ENCODE measurements at places on chromosomes 4 and X. TPM values are rescaled to one million over a fixed set of nuclear protein-coding genes. Genes with fewer than 3 reads are reported as not detected.

MTNR1A gene
- 0.13 TPM for total RNA-seq

SMARCA5 gene
- 35.3 TPM for total RNA-seq

GPRASP3 gene
- 5.2 TPM for total RNA-seq

TMEM31 gene
- 0.18 TPM for total RNA-seq

DBET gene
- not detected for total RNA-seq

PITX2 gene
- 23.4 TPM for total RNA-seq

CFP gene
- 3.2 TPM for total RNA-seq

NFKB1 gene
- total RNA-seq = 16.8 TPM

PCDH7 gene
- total RNA-seq = 50.5 TPM

SEPTIN6 gene
- total RNA-seq = 39.0 TPM

CT83 gene
- total RNA-seq = not detected

AREG gene
- total RNA-seq = 0.09 TPM

ZXDA gene
- 3.8 TPM for total RNA-seq

GAGE12E gene
- not detected for total RNA-seq

GAGE12F gene
- not detected for total RNA-seq

CXCL11 gene
- not detected for total RNA-seq

RAB40A gene
- 0.35 TPM for total RNA-seq

GIMD1 gene
- total RNA-seq = not detected

C4orf46 gene
- 11.4 TPM for total RNA-seq

OTC gene
- total RNA-seq = 0.04 TPM

TBC1D8B gene
- 7.3 TPM for total RNA-seq

GABRA4 gene
- total RNA-seq = not detected

CFI gene
- total RNA-seq = 7.8 TPM

CTAG1B gene
- total RNA-seq = not detected

FSTL5 gene
- total RNA-seq = 3.1 TPM

RIBC1 gene
- total RNA-seq = 0.31 TPM

NDP gene
- total RNA-seq = 1.3 TPM

ARMCX1 gene
- 74.7 TPM for total RNA-seq

CT47B1 gene
- not detected for total RNA-seq

RBM46 gene
- total RNA-seq = 0.09 TPM

MAOB gene
- 0.31 TPM for total RNA-seq

RBM47 gene
- total RNA-seq = 2.6 TPM

NDST3 gene
- total RNA-seq = 0.04 TPM

ZNF595 gene
- total RNA-seq = 16.4 TPM

TAF7L gene
- 0.09 TPM for total RNA-seq

SLC10A6 gene
- total RNA-seq = 0.18 TPM

DOK7 gene
- 14.2 TPM for total RNA-seq

LDB2 gene
- 48.3 TPM for total RNA-seq

AMOT gene
- total RNA-seq = 17.6 TPM

ESX1 gene
- total RNA-seq = not detected

EIF4E gene
- total RNA-seq = 73.5 TPM

BEND4 gene
- 0.04 TPM for total RNA-seq

MAGEE2 gene
- 0.27 TPM for total RNA-seq

FGF2 gene
- total RNA-seq = 8.9 TPM

QRFPR gene
- 1.1 TPM for total RNA-seq

IGFBP7 gene
- 131 TPM for total RNA-seq

MSX1 gene
- 1.5 TPM for total RNA-seq

Data from muscle of leg (tissue), 16 donors.